Right lung (tissue), 10 donors: ENCODE measurements at places on chromosomes 16 and 17. TPM values are rescaled to one million over a fixed set of nuclear protein-coding genes. Genes with fewer than 3 reads are reported as not detected.
A peak's percentile ranks its signal among the peaks of the same experiment; 100 is the strongest.

- DNase-seq: peak; percentile 92
These were observed 30.1 kb upstream of the MTSS2 start for GRCh38 chr16:70715860-70716357.

GRCh38 chr16:30669026-30669902 lies 11.0 kb downstream of the FBRS start:
- no peak for DNase-seq

- no peak for DNase-seq
These were observed 192.2 kb upstream of the HS3ST3A1 start for GRCh38 chr17:13793951-13794350.

XAF1 gene
- 14.1 TPM for polyA plus RNA-seq
